ELF-1 (cell line): ENCODE measurements at places on chromosomes 5 and 9.

DNA sequence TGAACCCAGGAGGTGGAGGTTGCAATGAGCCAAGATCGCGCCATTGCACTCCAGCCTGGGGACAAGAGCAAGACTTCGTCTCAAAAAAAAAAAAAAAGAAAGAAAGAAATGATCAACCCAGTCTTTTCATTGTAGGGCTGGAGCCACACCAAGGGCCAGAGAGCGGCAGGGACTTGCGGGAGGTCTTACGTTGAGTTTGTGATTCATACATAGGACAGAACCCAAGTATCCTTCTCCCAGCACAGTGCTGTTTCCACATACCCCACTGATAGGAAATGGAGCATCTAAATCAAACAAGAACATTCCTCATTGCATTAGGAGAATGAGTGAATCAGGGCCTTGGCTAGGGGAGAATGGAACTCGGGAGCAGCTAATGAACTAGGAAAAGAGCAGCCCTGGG is 3.5 kb upstream of the TNIP1 start:
- DNase-seq: no peak

DNA sequence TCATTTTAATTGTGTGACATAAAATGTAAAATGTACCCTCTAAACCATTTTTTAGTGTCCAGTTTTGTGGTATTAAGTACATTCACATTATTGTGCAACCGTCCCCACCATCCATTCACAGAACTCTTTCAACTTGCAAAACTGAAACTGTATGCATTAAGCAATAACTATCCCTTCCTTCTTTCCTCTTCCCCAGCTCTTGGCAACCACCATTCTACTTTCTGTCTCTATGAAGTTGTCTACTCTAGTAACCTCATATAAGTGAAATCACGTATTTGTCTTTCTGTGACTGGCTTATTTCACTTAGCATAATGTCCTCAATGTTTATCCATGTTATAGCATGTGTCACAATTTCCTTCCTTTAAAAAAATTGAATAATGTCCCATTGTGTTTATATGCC is 142.4 kb downstream of the C9orf152 start:
- DNase-seq: no peak

DNA sequence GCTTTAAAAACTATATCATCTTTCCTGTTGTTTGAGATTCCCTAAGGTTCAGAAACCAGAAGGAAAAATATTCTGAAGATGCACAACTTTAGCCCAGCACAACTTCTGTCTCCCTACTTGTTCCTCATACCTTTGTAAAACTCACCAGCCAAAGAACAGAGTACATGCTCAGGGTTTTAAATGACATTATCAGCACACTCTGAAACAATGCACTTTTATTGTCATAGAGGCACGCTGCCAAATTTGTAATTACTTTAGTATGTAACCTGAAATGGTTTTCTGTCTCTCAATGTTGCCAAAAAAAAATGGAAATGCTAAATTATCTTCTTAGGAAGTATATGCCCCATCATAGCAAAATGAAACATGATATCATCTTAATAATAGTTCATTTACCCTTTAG is 383.6 kb upstream of the CDH6 start:
- no peak for DNase-seq

DNA sequence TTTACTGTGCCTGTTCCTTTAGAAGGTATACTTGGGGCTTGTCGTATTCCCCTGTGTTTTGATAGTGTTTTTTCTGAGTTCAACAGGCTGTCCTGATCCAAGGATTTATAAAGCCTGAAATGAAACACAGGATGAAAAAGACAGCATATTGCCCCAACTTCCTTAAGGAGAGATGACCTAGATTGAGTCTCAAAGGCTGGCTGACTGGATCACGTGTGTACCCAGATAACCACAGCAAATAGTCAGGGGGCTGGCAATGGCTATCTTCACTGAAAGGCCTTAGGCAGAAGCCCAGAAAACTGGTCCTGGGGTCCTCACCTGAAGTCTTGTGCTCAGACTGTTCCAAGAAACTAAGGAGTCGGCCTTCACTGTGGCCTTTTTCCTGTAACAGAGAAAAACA is 7.7 kb upstream of the HK3 start:
- no peak for DNase-seq

DNA sequence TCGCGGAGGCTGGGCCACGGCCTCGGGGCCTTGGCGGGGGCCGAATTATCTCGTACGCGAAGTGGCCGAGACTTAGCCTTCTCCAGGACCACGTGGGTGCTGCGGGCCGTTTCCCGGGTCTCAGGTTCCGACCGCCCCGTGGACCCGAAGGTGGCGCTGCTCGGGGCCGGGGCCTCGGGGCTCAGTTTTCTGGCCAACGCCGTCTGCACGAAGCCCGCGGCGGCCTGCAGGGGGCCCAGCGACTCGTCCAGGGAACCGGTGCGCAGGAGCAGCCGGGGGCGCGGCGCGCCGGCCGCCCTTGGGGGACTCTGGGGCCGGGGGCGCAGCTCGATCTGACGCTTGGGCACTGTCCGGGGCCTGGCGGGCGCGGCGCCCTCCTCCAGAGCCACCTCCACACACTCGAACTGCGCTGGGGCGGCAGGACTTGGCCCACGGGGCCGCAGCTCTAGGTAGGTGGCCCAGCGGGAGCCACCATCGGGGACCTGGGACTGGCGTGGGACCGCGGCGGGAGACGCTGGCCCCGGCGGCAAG is 716 bp downstream of the PROB1 start:
- DNase-seq: peak; percentile 62

DNA sequence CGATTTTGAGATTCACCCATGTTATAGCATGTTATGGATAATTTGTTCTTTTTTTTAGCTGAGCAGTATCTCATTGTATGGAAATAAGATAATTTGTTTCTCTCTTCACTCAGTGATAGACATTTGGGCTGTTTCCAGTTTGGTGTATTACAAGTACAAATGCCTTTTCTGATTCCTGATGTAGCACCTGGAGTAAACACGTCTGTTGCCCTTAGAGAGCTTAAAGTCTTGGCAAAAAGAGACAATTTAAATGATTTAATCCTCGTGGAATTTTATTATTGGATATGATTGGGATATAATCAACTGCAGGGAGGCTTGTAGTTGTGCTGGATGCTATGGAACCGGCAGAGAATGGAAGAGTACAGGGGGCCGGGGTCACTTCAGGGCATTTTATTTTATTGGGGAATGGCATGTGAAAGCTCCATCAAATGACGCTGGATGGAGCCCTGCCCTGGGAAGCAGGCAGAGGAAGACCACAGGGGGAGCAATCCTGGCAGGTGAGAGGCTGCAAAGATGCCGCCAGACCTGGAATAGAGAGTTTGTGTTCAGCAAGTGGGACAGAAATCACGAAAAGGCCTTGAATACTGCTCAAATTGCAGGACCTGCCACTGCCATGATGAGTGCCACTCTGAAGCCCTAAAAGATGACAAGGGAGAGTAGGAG is 31.0 kb upstream of the TGFBI start:
- no peak for DNase-seq

GRCh38 chr9:32378496-32378895 is 5.9 kb upstream of the ACO1 start:
- DNase-seq: peak; percentile 19

GRCh38 chr9:24614070-24614469 is 68.4 kb upstream of the IZUMO3 start:
- DNase-seq: no peak

DNA sequence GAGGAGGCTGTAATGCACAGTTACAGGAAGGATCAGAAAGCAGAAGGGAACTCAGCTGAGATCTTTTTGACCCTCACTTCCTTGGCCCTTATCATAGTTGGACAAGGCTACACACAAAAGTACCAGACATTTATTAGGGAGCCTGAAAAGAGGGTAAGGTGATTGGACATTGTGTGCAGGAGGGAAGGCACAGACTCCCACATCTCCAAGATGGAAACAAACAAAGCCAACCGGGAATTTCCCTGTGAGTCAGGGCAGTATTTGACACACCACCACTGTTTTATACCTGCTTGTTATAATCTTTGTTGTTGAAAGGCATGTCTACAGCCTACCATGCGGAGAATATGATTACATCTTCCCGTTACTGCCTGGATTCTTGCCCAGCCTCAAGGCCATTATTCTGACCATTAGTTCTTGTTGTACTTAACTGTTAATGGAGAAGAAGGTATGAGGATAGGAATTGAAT is 3.0 kb upstream of the CCNG1 start:
- DNase-seq: no peak

DNA sequence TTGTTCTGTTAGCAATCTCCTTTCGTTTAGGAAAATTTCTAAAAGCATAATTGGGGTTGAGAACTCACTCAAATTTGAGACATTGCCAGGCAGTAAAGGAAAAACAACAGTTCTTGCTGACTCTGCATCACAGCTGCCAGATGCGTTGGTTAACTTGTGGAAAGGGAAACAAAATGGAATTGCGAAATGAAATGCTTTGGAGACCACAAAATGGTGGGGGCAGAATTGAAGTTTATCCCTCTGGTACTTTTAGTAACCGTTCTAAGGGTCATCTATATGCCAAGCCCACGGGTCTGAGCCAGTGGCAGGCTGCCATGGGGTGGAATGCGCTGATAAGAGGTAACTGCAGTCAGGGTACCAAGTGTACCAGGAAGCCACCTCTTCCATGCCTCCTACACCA is 28.6 kb upstream of the SELENOP start:
- no peak for DNase-seq

GRCh38 chr9:133234577-133235322 is 25.7 kb upstream of the OBP2B start:
- DNase-seq: no peak

DNA sequence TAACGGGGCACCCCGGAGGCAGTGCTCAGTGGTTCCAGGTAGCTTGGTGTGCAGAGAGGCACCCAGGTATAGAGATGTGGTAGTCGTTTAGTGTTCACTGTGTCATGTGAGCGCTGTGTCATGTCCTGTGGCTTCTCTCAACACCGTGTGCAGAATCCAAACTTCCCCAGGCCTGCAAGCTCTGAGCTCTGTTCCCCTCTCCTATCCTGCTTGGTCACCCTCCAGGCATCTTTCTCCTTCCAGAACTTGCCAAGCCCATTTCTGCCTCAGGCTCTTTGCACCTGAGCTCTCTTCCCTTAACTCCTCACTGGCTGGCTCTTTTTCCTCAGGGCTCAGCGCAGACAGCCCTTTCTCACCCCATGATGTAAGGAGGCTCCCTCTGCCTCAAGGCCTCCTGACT is 64.8 kb downstream of the CARTPT start:
- DNase-seq: peak; percentile 72

GRCh38 chr9:115276621-115277020 is 158.7 kb upstream of the TNC start:
- no peak for DNase-seq

- DNase-seq: peak; percentile 59
Measured at GRCh38 chr5:124631874-124632550, 114.4 kb downstream of the ZNF608 start.

GRCh38 chr9:83313781-83314180 is 224.4 kb downstream of the FRMD3 start:
- no peak for DNase-seq

- no peak for DNase-seq
Measured at GRCh38 chr5:20166456-20166855, 178.5 kb upstream of the CDH18 start.

GRCh38 chr9:19028835-19029451 is 4.1 kb downstream of the SAXO1 start:
- DNase-seq: peak; percentile 60

DNA sequence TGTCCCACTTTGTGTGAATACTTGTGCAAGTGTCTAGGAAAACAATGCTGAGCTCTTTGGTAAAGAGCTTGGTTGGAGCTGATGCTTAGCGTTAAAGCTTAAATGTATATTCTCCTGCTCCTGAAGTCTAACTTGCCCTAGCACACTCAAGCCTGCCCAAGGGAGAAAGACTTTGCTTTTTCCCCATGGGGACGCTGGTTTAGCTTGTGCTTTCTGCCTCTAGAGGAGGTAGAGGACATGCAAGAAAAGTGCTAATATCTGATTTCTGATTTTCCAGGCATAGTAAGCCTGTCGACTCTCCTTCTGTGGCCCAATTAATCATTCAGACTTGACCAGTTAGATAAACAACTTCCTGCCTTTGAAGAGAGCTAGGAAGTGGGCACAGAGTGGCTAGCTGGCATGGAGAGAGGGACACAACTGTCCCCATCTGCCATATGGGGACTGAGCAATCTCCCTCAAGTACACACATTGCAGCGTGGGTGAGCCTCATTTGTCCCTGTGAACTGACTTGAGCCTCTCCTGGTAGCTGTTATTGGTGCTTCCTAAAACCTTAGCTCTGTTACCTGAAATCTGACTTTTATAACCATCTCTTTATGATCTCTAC is 348.4 kb downstream of the BRINP1 start:
- DNase-seq: no peak

- DNase-seq: no peak
Measured at GRCh38 chr5:90792725-90793124, 234.1 kb downstream of the ADGRV1 start.

GRCh38 chr9:116282597-116282996 is 129.0 kb downstream of the PAPPA start:
- no peak for DNase-seq

DNA sequence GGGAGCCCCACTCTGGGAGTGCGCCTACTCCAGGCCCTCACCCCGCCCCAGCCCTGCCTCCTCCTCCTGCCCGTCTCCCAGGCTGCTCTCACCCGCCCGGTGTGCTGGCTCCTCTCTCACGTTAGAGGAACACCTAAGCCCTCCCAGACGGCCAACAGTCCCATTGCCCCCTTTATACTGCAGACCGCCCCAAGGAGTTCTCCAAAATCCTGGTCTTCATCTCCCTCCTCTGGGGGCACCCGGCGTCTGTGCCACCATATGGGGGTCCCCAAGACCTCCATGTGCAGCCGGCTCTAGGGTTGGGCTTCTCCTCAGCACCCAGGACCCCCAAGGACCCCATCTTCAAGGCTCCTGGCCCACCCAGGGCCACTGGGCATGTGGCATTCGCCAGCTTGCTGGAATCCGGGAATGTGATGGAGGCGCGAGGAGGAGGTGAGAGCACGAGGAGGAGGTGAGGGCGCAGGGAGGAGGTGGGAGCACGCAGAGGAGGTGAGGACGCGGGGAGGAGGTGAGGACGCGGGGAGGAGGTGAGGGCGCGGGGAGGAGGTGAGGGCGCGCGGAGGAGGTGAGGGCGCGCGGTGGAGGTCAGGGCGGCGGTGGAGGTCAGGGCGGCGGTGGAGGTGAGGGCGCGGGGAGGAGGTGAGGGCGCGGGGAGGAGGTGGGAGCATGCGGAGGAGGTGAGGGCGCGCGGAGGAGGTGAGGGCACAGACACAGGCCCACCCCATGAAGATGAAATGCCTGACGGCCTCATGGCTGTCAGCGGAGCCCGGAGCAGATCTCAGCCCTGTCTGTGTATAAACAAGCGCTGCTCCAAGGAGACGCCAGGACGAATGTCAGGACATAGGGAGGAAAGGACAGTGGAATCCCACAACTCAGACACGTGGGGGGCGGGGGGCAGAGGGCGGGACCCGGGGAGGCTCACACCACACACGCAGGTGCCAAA is 41.2 kb downstream of the EXD3 start:
- no peak for DNase-seq
